ENCODE measurements at places on chromosomes 1 and 21.

GRCh38 chr1:165397944-165398343 lies 41.4 kb upstream of the LMX1A start:
- DNase-seq: peak; percentile 48

DNA sequence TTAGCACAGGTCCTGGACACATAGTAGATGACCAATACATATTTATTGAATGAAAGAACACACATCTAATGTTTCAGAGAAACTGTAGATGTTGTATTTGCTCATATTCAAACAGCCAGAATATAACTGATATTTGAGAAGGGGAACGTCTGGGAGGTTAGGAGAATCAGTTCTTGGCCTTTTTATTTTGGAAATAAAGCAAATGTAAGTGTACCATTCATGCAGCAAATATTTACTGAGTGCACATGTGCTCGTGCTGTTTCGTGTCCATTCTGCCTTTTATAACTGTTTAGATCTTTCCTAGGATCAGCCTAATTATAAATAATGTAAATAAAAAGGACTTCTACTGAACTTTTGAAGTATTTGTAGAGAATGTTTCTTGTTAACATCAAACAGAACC lies 103.8 kb downstream of the GREM2 start:
- DNase-seq: no peak

DNA sequence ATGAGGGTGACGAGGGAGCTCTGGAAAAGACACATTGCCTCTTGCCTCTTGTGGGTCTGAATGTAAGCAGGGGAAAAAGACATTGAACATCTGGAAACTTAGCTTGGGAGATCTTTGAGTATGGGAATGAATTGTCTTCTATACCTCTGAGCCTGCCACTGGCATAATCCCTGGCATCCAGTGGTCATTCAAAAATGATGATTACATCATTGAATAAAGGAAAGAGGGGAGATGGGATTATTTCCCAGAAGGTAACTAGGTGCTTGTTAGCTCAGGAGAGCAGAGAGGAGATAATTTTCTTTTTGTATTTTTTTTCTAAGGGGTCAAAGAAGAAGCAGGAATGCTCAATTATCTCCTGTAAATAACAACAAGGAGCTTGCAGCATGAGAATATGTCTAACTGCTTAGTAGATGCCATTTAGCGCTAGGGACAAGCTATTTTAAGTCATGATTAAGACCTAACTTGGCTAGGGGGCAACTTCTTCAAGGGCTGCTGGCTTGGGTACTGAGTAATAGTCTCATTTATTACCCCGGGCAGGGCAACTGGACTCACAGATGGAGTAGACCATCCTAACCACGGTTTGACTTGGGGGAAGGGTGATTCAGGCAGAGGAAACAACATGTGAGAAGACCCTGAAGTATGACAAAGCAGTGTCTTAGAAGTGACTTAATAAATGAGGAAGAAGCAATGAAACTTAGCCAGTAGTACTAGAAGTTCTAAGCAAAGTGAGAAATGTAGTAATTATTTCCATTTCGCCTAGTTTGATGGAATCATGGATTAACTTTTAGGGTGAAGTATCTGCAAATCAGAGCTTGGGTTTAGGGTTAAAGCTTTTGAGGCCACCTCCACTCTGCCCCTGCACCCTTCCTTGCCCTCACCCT lies 11.0 kb upstream of the XCL2 start:
- DNase-seq: no peak

DNA sequence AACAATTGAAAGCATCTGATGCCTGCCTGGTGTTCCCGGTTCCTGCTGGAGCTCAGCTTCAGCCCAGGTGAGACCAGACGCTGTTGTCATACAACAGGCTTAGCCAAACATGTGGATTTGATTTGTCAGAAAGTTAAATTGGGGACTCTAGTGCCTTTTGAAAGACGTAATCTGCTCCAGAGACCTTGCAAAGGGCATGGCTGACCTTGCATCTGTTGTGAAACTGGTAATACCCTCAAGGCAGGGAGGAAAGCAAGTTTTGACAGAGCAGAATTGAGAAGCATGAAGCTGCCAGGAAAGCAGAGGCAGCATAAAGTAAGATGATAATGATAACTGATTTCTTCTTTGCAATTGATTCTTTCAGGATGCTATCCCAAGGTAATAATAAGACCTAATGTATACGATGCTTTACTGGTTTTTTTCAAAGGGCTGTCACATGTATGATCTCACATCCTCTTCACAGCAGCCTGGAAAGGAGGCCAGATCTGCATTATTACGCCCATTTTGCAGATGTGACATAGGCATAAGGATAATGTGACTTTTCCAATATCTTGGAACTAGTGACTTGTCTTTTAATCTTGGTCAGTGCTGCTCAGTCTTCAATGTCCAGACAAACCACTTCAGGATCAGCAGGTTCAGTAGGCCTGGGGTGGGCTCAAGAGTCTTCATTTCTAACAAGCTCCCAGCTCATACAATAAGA lies 24.7 kb upstream of the CNN3 start:
- no peak for DNase-seq

DNA sequence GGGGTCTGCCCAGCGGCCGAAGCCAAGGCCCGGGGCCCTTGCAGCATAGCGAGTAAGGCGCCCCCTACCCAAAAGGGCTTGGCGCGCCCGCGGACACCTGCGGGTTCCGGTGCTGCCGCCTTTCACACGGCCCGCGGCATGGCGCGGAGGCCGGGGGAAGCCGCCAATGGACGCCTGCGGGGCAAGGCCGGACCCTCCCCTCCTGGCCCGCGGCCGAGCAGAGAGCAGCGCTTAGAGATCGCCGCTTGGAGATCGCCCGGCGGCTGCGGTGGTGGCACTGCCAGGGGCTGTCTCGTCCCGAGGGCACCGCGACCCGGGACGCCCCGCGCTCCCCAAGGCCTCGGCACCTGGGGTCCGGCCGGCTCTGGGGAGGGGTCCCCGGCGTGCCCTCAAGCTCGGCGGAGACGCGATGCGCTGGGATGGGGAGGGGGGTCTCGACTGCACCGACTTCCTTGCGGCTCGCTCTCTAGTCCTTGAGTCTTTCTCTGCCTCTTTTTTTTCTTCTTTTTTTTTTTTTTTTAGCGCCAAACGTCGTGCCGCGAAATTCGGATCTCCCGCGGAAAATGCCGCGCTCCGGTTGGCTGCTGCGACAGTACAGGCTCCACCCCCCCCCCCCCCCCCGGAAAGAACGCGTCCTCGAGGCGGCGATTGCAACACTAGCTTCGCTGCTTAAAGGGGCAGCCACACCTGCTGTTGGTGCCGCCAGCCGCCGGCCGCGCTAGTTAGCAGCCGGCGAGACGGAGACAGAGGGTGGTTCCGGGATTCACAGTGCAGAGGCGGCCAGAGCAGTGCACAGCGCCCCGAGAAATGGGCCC lies at the start of gene E2F2:
E2F2 (minus strand) TSS at position 487 of the 815 bp plus-strand sequence; CDS start at position 47, 440 bp downstream.
- DNase-seq: no peak

DNA sequence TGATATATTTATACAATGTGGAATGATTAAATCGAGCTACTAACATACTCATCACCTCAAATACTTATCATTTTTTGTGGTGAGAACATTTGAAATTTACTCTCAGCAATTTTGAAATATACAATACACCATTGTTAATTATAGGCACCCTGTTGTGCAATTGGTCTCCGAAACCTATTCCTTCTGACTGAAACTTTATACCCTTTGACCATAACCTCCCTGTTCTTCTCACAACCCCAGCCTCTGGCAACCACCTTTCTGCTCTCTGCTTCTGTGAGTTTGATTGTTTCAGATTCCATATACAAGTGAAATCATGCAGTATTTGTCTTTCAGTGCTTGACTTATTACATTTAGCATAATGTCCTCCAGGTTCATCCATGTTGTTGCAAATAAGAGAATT lies 49.5 kb downstream of the SETD4 start:
- no peak for DNase-seq
